Bone marrow (tissue), 2 donors: ENCODE measurements at places on chromosomes 2 and 18.

DNA sequence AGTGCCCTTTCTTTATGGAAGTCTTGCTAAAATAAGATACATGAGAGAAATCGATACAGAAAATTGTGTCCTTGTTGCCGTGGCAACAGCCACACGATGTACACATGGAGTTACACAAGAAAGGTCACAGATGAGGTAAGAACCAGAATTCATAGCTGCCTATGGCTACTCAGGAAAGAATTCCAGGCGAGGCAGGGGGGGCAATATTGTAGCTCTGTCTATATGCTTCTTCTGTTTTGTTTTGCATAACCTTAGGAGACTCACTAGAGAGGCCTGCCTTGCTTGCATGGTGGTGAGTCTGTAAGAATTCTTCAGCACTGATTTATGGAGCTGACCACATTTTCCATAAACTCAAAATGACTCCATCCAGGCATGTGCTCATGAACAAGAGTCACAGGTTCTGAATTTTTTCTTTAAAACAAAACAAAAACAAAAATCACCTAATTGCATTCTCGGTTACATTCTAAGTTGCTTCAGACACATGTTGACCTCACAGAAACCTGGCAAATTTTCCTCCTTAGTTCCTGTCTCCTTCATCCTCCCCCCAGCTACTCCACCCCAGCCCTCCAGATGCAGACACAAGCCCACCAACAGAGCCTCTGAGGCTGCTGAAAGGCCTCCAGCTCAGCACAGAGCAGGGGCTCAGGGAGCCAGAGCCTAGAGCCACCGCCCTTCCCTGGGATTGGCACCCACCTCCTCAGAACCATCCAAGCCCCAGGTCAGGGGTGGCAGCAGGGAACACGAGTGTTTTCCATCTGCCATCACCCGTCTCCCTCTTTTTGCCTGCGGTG is 183.5 kb downstream of the ANTXR1 start:
- DNase-seq, result no peak

GRCh38 chr2:197024206-197024605 is 97.7 kb upstream of the PGAP1 start:
- DNase-seq, result no peak

DNA sequence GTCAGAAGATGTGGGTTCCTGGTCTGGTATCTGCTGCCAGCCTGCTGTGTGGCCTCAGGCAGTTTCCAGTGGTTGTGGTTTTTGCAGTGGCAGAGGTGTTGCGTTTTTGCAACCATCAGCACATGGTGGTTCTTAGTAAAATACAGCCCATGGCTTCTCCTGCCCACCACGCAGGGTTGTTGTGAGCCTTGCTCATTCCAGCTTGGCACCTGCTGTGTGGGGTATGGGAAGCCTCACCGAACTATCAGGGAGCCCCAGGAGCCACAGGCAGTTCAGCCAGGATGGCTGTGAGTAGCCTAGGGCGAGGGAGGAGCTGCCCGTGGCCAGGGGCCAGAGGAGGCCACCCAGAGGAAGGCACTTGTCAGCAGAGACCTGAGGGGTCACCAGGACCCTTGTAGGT is 9.8 kb downstream of the ARID5A start:
- DNase-seq, result no peak

GRCh38 chr2:182144041-182144775 is 158.6 kb downstream of the PPP1R1C start:
- DNase-seq, result no peak

GRCh38 chr18:45682181-45682580 is 41.8 kb upstream of the SLC14A1 start:
- DNase-seq, result no peak

- DNase-seq, result no peak
Observed at GRCh38 chr2:42457011-42457410, 36.8 kb downstream of the KCNG3 start.

GRCh38 chr2:74406035-74406434 is 15.4 kb downstream of the C2orf81 start:
- DNase-seq, result no peak

DNA sequence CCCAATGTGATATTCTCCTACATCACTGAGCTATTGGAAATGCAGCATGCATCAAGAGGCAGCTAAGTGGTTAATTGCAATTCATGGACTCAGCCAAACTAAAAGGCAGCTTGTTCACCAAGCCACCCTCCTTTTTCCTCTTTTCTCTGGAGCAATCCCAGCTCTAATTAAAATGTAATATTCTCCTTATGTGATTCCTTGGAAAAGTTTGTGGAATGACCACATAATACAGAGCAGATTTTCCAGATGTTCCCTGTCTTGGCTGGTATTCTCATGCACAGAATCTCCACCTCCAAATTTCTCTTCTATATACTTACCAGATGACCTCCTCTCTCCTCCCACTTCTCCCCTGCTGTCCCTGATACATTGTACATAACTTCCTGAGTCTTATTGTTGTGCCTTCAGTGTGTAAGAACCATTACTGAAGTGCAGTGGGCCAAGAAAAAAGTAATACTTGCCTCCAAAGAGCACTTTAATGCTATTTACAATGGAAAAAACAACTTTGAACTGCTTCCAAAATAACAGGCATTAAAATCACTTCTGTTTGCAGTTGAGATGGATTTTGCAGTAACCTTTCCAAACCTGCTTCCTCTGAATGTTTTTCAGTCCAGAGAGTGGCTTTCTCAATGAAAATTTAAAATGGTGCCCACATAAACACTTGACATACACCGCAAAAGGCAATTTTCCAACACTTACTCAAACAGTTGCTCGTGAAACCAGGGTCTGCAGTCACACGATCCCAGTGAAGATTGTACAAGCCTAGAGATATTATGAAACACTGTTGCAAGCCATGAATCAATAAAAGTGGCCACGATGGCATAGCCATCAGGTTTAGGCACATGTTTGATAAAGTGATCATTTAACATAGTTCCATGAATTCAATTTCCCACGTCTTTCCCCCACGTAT is 258.0 kb downstream of the MTX2 start:
- no peak for DNase-seq

DNA sequence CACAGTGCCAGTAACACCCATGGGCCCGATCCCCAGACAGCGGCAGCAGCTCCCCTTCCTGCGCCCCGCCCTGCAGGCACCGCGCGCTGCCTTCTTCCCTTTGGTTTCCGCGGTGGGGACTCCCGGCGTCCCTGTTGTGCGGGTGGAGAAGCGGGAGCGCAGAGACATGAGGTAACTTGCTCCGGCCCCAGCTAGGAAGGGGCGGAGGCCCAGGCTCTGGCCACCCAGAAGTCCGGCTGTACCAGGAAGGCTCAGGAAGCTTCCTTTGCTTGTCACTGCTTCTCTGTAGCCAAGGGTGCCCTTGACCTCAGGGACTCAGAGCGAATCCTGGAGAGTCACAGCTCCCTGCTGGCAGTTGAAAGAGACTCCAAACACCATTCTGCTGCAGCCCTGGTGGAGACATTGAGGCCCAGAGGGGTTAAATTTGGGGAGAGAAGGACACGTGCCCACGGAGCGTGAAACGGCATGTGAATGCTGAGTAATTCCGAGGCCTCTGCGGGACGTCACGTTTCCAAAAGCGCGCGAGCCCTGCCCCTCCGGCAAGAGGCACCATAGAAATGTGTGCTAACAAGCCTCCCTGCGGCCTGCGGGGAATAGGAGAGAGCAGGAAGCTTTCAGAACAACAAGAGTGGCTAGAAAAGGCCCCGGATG is 6.7 kb upstream of the ADCY3 start:
- DNase-seq, result no peak

DNA sequence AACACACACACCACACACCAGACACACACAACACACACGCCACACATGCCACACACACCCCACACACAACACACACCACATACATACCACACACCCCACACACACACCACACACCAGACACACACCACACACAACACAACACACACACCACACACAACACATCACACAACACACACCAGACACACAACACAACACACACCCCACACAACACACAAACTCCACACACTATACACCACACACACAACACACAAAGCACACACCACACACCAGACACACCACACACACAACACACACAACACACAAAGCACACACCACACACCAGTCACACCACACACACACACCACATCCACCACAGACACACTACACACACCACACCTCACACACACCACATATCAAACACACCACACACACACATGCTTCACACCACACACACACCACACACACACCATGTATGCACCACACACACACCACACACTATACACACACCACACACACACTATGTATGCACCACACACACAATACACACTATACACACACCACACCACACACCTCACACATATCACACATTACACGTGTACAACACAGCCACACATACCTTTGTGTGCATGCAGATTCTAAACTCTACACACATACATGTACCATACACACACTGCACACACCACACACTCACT is 72.2 kb downstream of the TMEM18 start:
- no peak for DNase-seq

GRCh38 chr2:219344751-219345430 is 12.3 kb upstream of the RESP18 start:
- DNase-seq, result peak; percentile 1

DNA sequence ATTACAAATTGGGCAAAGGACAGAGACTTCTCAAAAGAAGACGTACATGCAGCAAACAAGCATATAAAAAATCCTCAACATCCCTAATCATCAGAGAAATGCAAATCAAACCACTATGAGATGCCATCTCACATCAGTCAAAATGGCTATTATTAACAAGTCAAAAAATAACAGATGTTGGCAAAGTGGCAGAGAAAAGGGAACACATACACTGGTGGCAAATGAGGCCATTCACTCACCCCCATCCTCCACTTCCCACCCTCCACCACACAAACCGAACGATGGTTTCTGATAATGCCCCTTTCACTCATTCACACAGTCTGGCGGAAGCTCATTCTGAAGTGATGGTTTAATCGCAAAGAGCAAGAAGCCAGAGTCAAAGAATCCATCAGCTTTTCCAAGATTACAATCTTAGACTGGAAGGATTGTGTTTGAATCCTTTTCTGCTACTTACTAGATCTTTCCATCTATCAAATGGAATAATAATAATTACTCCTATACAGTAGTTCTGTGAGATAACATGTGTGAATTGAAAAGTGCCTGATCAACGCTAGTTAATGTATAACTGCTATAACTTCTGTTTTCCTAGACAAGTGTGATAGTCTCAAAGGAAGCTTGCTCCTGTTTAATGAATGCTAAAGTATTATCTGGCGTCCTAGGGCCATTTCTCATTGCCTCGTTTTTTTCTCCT is 16.9 kb upstream of the CD28 start:
- DNase-seq, result no peak

DNA sequence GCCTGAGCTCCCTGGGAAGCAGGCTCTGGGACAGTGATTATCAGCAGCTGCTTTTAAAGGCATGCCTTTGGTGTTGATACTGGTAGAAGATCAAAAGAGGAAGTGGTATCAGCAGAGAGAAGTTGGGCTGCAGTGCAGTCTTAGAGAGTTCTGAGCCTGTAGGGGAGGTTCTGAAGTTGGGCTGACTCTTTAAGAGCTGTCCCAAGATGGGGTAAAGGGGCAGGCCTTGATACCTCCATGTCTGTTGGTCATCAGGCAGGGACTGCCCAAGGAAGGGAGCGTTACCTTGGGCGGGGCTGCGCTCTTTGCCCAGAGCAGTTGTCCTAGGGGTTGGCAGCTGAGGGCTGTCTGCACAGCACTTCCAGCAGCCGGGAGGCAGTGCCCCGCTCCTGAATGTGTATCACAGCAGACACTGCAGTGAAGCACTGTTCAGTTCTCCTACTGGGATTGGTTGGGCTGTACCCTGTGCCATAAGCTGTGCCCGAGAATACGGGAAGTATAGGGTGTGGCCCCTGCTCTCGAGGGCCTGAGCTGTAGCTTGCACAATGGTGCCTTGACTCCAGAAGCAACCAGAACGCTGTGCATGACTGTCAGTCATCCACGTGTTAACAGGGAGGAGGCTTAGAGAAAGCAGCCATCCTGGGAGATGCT is 177.0 kb downstream of the CTIF start:
- DNase-seq, result peak; percentile 41

GRCh38 chr2:178199334-178199733 is 5.0 kb downstream of the OSBPL6 start:
- no peak for DNase-seq

- DNase-seq, result no peak
Observed at GRCh38 chr2:232418056-232418455, 11.4 kb downstream of the ALPG start.

DNA sequence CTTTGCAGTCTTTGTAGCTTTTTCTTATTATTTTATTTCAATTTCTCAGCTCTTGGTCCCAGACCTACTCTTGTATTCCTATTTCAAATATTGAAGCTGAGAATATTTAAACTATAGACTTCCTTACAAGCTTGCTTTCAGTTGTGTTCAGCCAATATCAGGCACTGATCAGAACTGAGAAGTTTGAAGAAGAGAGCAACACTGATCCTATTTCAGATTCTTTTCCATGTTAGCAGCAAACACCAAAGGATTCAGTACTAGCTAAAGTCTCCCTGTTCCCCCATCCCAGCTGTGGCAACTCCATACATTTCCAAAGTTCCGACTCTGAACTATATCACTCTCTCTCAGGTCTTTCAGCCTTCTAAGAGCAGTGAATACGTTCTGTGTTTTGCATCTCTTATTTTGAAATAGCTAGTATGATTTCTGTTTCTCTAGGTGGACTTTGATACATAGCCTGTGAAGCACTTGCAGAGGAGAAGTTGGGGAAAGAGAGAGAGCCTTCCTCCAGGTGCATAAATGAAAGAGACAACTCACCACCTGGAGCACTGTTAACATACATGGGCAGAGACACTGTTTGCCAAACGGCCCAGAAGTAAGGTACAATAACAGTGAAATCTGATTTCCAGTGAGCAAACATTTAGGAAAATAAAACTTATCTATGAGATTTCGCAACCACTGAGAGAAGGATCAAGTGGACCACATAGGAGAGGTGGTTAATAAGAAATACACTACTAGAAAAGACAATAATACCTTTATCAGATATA is 135.0 kb upstream of the ZNF804A start:
- DNase-seq, result no peak

GRCh38 chr2:229526951-229527350 is 187.4 kb downstream of the DNER start:
- DNase-seq, result no peak

DNA sequence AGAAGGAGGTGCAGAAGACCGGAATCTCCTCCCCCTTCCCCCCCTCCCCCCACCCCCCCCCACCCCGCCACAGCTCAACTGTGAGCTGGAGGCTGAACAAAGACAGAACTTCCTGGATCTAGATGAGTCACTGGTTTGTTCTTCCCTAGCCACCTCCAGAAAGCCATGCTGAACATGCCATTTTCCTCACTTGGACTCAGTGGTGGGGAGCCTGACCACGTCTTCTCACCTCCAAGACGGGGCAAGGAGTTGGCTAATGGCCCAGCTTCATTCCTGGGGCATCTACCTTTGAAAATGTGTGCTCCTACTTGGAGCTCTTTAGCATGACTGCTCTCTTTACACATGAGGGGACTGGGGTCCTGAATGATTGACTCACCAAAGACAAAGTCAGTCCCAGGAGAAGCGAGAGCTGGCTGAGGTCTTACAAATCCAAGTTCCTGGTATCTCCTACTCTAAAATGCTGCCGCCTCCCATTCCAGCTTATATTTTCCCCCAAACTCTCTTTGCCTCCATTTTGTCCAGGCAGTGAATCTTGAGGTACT is 22.6 kb upstream of the FZD5 start:
- DNase-seq, result no peak
